ENCODE measurements at places on chromosomes 12 and 14.

- no peak for DNase-seq
Observed at GRCh38 chr12:103401421-103401820, 94.3 kb downstream of the C12orf42 start.

- no peak for DNase-seq
Observed at GRCh38 chr12:82873951-82874350, 187.2 kb downstream of the TMTC2 start.

DNA sequence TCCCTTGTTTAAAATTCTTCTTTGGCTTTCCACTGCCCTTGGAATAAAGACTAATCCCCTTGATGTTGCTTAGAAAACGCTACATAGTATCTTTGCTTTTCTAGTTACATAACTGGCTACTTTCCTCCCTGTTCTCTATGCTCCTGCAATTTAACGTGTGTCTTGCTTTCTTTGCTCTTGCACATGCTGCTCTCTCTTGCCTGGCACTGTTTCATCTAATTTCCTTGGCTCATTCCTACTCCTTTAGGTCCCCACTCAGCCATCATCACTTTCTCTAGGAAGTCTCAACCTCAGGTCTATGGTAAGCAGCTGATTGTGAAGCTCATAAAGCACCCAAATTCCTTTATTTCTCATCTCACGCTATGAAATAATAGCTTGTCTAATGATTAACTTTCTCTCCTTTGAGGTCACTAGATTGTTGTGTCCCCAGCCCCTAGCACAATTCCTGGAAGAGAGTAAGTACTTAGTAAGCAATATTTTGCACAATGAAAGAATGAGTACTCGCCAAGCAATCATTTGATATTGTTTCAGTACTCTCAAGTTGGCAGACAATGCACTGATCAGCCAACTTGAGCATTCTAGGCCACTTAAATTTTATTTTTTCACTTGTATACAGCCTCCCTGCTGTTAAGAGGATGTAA lies 3.3 kb downstream of the ALDH6A1 start:
- no peak for DNase-seq

- no peak for DNase-seq
Observed at GRCh38 chr14:60051721-60052221, 40.0 kb upstream of the PCNX4 start.

- DNase-seq = no peak
Observed at GRCh38 chr12:62841846-62842245, 93.1 kb downstream of the PPM1H start.

- DNase-seq = no peak
Observed at GRCh38 chr12:53750812-53751335, 905 bp downstream of the CISTR start.

- DNase-seq = no peak
Observed at GRCh38 chr12:125330645-125331341, 265.6 kb downstream of the AACS start.

DNA sequence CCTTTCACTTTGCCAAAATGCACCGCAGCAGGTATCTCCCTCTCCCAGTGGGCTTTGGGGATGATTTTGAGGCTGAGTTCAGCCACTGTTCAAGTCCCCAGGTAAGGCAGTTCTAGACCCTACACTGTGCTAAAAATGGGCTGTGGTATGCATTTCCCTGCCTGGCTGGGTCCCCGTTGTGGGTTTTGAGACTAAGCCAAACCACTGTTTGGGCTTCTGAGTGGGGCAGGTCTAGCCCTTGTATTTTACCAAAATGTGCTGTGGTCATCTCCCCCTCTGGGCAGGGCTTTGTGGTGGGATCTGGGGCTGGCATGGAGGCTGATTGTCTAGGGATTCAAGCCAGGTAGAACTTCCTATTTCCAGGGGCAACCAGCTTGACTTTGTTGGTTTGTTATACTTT lies 13.6 kb upstream of the OR4Q3 start:
- no peak for DNase-seq

GRCh38 chr12:84636801-84637290 lies 275.8 kb downstream of the SLC6A15 start:
- no peak for DNase-seq

DNA sequence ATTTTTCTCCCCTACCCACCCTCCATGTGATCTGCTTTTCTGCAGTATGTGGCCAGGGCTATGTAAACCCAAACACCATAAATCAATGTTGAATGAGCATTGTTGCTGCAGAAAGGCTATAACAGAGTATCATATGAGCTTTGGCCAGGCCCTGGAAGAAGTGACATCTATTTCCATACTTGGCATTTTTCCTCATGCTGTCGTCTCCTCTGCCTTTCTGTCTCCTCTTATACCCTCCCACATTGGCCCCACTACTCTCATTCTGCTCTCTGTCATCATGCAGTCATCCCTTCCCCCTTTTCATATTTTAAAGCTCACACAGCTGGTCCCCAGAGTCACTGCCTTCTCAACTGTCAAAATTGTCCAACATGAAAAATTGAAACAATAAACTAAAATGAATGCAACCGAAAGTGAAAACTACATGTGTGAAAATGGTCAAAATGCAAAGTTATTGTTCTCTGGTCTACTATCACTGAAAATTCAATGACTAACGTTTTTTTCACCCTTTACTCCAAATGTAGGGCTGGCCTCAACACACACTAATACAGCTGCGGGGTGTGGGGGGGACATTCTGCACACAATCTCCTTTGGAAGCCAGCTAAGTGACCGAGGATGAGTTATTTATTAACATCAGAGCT lies 290.7 kb upstream of the TMPO start:
- no peak for DNase-seq

- no peak for DNase-seq
Observed at GRCh38 chr12:71014180-71014785, 93.7 kb upstream of the PTPRR start.

GRCh38 chr14:27938392-27938791 lies 828.2 kb upstream of the FOXG1 start:
- DNase-seq = no peak

DNA sequence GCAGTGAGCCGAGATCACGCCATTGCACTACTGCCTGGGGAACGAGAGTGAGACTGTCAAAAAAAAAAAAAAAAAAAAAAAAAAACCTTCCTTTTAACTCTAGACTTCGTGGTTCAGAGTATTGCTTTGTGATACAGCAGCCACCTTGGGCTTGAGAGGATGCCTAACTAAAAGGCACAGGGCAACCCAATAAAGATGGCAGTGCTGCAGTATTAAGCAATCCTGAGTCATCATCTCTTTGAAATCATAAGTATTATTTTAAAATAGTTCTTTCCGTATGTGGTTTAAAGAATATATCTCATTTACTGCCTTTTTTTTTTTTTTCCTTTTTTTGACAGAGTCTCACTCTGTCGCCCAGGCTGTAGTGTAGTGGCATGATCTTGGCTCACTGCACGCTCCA lies 116.1 kb downstream of the PLEKHA5 start:
- DNase-seq = no peak

GRCh38 chr12:50514526-50515276 lies 9.9 kb downstream of the DIP2B start:
- DNase-seq = no peak

All from stimulated activated CD8-positive, alpha-beta memory T cell treated with anti-CD3 and anti-CD28 coated beads, Interleukin-4, amount 100 ng/mL, for 4 hours (primary cell).